ENCODE measurements at places on chromosomes 4 and X. TPM values are rescaled to one million over a fixed set of nuclear protein-coding genes. Genes with fewer than 3 reads are reported as not detected.

DNA sequence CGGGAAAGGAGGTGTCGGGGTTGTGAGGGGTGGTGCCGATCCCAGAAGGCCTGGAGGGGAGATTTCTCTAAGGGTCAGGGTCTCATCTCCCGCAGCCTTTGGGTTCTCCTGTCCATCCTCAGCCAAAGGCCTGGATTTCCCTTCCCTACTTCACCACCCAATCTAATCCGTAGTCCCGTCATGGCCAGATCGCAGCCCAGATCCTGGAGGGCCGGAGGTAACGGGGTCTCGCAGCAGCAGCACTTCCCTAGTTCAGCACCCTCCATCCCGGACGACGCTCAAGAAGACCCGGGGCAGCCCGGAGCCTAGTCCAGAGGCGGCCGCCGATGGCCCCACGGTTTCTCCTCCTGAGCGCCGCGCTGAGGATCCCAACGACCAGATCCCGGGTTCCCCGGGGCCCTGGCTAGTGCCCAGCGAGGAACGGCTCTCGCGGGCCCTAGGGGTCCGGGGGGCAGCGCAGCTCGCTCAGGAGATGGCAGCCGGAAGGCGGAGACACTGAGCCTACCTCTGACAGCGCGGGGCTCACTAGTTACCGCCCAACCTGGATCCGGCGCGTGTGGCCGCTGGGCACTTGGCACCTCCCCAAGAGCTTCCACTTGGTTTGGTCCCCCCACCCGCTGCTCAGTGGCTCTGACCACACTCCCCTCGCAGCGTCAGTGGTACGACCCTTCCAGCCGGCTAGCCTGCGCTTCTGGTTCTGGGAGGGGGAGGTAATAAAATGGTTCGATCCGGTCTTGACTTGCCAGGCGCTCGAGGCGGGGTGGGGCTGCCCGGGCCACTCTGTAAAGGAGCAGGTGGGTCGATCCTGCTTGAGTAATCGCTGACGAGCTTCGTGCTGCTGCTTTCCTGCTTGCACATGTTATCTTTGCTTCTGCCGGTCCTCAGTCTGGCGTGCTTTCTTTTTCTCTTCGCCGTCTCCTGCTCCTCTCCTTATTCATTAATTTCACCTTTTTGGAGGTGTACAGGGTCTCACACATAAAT, 3.6 kb downstream of the MAGIX start:
- peak; percentile 86 for DNase-seq

DNA sequence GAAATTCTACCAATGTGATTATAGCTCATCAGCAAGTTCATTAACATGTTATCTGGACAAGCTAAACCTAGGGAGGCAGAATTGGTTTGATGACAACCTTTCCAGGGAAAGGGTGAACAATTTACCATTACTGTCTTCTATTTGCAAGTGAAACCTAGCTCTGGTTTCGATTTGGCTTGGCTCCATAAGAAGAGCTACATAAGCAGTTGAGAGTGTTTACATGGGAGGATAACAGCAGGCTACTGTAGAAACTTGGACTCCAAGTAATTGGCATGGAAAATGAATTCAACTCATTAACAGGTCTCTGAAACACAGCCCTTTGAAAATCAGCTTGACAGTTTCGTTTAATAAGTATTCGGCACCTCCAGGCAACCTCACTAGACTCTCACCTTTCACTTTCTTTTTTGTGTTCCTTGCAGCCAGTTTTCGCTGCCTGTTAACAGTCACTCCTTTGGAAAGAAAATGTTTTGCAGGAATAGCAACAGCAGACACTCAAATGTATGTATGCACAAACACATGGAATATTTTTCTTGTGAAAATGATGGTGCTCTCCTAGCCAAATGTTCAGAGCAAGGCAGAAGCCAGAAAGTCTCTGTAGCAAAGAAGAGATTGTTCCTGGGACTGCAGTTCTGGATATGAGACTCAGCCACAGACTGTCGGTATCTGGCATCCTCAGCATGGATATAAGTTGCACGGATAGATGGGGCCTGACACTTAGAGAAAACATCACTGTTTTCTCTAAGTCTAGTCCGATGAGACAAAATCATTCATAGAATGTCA, 27.5 kb downstream of the POU3F4 start:
- DNase-seq: peak; percentile 1

GRCh38 chr4:76801621-76802235, 96.2 kb downstream of the SOWAHB start:
- no peak for DNase-seq

DNA sequence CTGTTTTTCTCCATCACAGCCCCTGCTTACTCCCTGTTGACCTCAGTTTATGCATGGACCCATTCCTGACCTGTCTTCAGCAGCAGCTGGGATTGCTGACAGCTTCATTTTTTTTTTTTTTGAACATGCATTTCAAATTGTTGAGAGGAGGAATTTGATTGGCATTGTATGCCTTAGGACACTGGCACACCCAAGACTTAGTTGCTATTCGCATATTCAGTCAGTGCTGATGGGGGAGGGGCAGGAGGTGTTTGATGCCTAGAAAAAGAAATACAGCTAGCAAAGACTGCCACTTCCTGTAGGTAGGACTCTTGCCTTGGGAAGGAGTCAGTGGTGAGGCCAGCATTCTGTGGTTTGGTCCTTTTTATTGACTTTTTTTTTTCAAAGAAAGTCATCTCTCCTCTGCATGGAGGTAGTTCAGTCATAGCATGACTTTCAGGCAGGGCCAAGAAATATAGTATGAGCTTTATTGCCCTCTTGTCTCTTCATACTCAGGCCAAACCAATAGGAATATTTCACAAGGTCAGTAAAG, 33.6 kb upstream of the XK start:
- no peak for DNase-seq

Gene PDK3
- total RNA-seq: 10.9 TPM

Measured in NCI-H460 (cell line).